ENCODE measurements at places on chromosomes 2 and 18. TPM values are rescaled to one million over a fixed set of nuclear protein-coding genes. Genes with fewer than 3 reads are reported as not detected.

- no peaks in the 10 kb centered on the region for H3K36me3 ChIP-seq
- H3K27ac ChIP-seq = no peak overlapping the region
- DNase-seq = no peak
- H3K27me3 ChIP-seq = no peaks in the 10 kb centered on the region
- H3K4me3 ChIP-seq = no peak overlapping the region
Measured at GRCh38 chr2:40260437-40260836, 191.5 kb downstream of the SLC8A1 start.

DNA sequence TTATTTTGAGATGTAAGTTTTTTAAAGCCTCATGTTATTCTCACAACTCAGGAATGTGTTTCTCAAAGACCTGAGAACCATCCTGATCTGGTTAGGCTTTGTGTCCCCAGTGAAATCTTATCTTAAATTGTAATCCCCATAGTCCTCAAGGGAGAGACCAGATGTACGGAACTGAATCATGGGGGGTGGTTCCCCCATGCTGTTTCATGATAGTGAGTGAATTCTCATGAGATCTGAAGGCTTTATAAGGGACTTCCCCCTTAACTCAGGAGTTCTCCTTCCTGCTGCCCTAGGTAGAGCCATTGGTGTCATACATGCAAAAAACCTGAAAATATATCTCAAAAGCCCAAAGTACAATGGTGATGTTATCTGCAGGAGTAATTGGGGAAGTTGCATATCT is 836.7 kb downstream of the CBLN2 start:
- no peak for DNase-seq
- no peaks in the 10 kb centered on the region for H3K4me1 ChIP-seq
- H3K27me3 ChIP-seq = no peaks in the 10 kb centered on the region

DNA sequence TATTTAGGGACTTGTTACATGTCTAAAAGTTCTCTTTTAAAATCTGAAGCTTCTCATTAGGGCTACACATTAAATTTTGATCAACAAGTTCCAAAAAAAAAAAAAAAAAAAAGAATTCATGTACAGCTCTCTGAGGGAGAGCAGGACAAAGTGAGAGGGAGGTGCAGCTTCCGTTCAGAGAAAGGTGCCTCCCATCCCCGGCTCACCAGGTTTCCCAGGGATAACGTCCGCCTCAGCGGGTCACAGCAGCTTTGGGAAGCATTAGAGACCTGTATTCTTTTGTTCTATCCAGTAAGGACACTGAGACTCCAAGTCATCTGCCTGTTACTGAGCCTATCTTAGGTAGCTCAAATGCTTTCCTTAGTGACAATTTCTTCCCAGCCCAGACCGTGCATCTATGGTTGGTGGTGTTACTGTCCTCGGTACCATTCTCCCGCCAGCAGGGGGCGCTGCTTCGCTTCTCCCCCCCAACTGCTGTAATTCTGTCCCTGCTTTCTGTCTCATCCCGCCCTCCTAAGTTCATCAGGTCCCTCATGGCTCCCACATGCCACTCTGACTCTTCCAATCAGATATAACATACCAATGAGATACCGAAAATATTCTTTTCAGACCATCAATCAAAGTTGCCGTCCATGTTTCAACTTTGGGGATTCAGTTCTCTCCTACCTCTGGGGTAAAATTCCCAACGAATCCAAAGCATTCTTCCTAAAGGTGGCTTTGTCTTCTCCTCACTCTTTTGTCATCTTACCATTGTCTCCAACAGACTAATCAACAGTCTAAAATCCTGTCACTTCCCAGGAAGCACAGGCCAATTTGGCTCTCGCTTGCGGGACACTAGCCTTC is 466.5 kb downstream of the METTL4 start:
- no peaks in the 10 kb centered on the region for H3K4me1 ChIP-seq
- peak; percentile 25 for DNase-seq
- H3K27ac ChIP-seq = no peak overlapping the region
- no peaks in the 10 kb centered on the region for H3K27me3 ChIP-seq

DNA sequence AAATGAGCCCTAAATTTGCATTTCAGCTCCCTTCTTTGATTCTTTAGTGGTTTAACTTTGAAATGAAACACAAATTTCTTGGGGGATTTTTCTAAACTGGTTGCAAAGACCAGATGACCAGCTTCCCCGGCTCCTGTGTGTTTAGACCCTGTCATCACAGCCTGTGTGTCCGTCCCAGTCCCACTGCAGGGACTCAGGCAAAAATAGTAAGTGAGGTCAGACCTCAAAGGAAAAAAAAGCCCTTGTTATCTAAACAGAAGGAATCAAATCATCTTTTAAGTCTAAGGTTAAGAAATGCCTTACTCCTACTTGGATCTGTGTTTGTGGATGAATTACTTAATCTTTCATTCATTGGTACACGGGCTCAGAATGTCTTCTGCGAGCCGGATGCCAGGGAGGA is 423.7 kb downstream of the LPIN1 start:
- no peaks in the 10 kb centered on the region for H3K36me3 ChIP-seq
- H3K4me1 ChIP-seq = peaks cover 20% of the 10 kb centered on the region
- H3K4me3 ChIP-seq = no peak overlapping the region
- H3K27ac ChIP-seq = peak overlapping the region; percentile 82
- no peaks in the 10 kb centered on the region for H3K27me3 ChIP-seq

- no peak overlapping the region for H3K27ac ChIP-seq
- peaks cover 12% of the 10 kb centered on the region for H3K4me1 ChIP-seq
- no peak for DNase-seq
Measured at GRCh38 chr2:238066218-238066617, 5.4 kb downstream of the SCLY start.

GRCh38 chr2:43419876-43420275 is 176.0 kb downstream of the THADA start:
- no peak overlapping the region for H3K4me3 ChIP-seq
- H3K27me3 ChIP-seq = no peaks in the 10 kb centered on the region
- no peak for DNase-seq
- peaks cover 54% of the 10 kb centered on the region for H3K4me1 ChIP-seq

The HTR2B gene
- 0.59 TPM for polyA plus RNA-seq

The POTEI gene
- polyA plus RNA-seq = not detected

The SERPINB7 gene
- not detected for polyA plus RNA-seq
